HuH-7.5 (cell line): ENCODE measurements at places on chromosomes 12 and 14.

DNA sequence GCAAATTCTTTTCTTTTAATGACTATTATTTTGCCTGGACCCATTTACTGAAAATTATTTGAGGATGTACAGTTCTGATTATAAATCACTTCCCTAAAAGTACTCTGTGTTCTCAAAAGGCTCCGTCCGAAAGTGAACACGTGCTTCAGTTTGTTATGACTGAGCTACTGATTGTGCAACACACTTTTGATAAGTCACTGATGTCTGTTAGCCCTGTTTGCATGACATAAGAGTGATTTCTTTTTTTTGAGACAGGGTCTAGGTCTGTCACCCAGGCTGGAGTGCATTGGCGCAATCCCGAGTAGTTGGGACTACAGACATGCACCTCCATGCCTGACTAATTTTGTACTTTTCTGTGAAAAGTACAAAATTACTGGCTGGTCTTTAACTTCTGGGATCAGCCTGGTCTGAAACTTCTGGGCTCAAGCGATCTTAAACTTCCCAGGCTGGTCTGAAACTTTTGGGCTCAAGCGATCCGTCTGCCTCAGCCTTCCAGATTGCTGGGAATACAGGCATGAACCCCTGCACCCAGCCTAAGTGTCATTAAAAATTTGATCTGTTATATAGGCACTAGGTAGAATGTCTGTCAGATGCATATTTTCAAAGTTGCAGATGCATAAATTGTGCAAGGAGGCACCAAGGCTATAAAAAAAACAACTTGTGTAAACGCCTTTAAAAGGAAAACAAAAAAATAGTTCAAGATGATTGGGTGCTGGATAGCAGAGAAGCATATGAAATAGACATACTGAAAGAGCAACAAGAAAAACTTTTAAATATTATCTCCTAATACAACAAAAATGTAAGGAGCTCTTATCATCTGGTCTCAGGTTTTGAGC lies 111.5 kb downstream of the SRGAP1 start:
- DNase-seq, result no peak

GRCh38 chr12:111444925-111445725 lies 39.4 kb downstream of the SH2B3 start:
- no peak for DNase-seq

DNA sequence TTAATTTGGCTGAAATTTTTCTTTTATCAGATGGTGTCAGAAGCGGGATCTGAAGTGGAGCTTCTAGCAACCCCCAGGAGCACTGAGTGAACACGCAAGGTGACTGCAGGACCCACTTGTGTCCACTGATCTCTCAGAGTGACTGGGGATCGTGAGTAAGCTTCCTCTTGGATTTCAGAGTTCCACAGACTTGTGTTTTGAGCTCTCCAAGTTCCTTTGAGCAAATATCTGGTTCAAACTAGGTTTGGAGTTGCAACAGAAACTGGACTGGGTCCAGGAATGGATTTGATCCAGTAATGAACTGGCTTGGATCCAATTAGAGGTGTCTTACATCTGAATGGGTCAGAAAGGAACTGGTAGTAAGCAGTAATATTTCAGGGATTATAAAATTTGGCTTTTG lies 24.7 kb upstream of the B4GALNT1 start:
- no peak for DNase-seq

- no peak for DNase-seq
These were observed 10.2 kb downstream of the ARHGDIB start for GRCh38 chr12:14950982-14951746.

GRCh38 chr12:13316587-13317246 lies 120.2 kb downstream of the EMP1 start:
- DNase-seq, result no peak

DNA sequence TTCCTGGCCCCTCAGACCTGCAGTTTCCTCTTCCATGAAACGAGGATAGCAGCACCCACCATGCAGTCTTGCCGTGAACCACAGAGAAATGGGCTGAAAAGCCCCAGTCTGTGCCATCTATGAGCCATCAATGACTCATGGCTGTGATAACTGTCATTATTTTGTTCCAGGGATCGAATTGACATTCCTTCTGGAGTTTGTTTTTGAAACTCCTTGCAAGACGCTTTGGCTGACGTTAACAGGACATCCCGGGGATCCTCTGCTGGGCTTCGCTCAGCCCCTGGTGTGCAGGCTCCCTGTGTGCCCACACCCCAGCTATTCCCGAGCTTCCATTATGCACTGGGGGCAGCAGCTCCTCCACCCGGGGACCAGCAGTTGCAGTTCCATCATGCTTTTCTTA lies 33.8 kb downstream of the MMAB start:
- no peak for DNase-seq

DNA sequence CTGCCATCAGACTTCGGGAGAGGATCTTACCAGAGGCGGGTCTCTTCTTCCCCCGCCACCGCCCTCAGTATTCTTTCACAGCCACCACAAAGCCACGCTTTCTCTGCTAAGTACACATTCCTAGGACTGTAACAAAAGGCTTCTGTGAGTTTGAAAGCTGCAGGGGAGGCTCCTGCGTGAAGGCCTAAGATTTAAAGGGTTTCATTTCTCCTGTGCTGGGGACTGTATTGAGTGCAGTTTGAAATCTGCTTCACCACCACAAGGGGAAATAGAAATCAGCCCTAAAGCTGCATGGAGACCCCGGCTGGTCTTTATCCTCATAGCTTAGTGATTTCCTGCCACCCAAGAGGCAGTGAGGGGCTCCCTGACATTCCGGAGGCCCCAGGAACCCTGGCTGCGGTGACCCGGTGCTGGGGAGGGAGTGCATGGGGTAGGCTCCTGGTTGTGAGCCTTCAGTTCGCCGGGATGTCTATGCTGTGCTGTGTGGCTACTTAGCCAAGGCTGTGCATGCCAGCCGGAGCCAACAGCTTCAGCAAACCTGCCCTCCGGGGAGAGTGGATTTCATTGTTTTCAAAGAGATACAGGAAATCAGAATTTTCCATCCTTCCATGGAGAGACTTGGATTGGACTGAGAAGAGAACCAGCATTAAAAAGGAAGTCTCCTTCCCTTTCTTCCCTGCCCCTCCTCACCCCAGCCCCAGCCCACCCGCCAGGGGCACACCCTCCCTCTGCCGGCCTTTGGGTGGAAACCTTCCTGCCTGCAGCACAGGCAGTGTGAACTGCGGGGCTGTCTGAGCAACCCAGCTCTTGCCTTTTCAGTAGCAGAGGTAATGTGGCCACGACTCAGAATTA lies 163.3 kb downstream of the ETV6 start:
- no peak for DNase-seq

- DNase-seq, result no peak
These were observed 148.8 kb upstream of the BMP4 start for GRCh38 chr14:54105406-54105805.

DNA sequence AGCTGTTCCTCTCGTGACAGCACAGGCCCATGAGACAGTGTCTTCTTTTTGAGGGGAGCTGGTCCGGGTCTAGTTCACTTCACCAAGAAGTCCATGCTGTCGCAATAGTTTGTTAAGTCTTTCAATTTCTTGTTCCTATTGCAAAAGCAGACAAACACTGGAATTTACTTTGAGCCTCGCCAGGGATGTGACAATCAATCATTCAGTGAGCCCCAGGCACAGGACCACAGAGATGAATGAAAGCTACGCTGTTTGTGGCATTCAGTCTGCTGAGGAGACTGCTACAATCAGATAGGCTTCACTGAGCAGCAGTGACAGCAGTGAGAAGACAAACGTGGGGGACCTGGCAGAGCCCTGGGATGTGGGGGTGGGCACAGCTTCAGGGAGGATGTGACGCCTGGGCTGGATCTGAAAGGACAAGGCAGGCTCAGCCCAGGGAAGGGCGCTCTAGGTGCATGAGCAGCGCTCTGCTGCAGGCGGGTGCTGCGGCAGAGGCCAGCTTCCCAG lies 35.5 kb downstream of the TCTN1 start:
- no peak for DNase-seq

DNA sequence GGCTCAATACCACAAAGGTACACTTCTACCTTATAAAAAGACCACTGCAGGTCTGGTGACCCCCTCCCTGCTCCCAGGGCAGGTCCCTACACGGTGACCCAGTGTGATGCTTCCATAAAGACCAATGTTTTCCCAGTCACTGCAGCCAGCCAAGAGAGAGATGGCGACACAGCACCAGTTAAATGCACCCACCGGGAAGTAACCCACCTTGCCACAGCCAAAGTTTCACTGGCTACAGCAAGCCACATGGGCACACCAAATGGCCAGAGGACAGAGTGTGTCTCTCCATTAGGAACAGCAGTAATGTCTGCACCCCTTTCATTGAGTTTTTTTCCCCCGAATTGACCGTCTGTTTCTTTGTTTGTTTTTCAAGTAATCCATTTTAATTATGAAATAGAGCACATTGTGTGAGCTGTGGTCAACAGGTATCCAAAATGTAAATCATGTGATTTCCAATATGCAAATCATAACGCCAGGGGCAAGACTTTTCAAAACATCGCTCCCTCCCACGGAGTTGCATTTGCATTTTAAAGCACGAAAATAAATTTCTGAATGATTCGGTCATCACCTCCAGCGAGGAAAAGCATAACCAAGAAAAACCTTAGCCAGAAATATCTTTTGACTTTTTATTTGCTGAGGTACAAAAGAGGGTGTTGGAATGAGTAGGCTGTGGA lies 48.9 kb upstream of the EML1 start:
- no peak for DNase-seq
